Anterior cingulate cortex (tissue), 58 donors: ENCODE measurements at places on chromosomes 4 and X.

DNA sequence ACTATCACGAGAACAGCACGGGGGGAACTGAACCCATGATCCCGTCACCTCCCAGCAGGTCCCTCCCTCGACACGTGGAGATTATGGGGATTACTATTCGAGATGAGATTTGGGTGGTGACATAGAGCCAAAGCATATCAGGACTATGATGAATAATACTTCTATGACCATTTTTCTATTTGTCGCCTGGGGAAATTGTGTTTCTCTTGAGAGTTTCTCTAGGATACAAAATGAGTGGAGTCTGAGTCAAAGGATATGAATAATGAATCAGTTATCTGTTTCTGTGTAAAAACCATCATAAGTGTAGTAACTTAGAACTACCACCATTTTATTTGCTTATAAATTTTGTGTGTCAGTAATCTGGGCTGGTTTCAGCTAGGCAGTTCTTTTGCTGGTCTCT is 533.0 kb upstream of the ARX start:
- DNase-seq = no peak

- DNase-seq = no peak
These were observed 131.6 kb upstream of the EMCN start for GRCh38 chr4:100649417-100649816.

GRCh38 chr4:88008122-88008742 is 797 bp downstream of the PKD2 start:
- peak; percentile 11 for DNase-seq

DNA sequence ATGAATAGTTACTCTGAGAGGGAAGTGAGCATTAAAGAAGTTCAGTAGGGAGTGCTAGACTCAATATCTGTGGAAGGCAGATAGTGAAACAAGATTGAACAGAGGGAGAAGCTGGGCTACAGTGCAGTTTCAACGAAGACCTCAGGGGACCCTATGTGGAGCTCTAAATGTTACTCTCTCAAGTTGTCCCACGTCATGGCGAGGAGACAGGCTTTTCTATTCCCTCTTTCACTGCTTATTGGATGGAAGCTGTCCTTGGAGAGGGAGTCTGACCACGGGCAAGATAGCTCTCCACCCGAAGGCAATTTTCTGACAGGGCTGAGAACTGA is 42.3 kb upstream of the CCSER1 start:
- no peak for DNase-seq

- DNase-seq = no peak
These were observed 471.7 kb upstream of the HS3ST1 start for GRCh38 chr4:11900359-11900758.

GRCh38 chr4:110898290-110898689 is 275.4 kb upstream of the PITX2 start:
- no peak for DNase-seq

DNA sequence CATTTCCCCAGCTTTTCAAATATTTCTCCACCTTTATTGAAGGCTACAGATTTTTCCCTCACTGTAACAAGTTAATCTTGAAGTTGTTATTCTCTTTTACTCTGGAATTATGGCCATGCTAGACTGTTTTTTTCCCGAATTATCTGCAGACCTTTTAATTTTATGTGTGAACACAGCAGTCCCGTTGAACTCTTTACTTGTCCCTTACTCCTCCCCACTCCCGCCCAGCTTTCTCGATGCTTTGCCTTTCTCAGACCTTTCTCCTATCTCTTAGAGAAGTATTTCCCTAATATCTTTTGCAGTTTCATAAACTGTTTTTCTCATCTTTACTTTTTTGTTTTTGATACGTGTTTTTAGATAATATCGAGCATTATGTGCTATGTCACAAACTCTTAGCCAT is 776 bp downstream of the CEP44 start:
- no peak for DNase-seq

GRCh38 chrX:20378233-20378920 is 111.7 kb upstream of the RPS6KA3 start:
- DNase-seq = no peak

GRCh38 chr4:20493761-20494353 is 206.4 kb upstream of the PACRGL start:
- no peak for DNase-seq

- no peak for DNase-seq
These were observed 51.8 kb downstream of the TMEM131L start for GRCh38 chr4:153518001-153518400.

DNA sequence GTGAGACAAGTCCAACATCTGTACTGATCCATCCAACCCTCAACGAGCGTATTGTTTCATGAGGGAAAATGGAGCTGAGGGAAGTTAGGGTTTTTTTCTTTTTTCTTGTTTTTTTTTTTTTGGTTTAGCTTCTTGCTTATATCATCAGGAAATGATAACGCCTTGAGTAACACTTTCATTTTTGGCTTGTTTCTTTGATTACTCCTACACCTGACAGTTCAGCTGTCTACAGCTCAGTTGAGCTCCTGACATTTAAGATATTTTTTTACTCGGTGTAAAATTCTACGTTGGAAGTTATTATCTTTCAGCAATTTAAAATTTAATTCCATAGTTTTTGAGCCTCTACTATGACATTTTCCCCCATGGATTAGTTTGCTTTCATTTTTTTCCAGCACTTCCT is 691.0 kb upstream of the HTR2C start:
- DNase-seq = no peak

GRCh38 chrX:55167124-55167803 is 52.9 kb upstream of the PAGE5 start:
- no peak for DNase-seq

GRCh38 chrX:27751976-27752375 is 55.8 kb upstream of the MAGEB10 start:
- DNase-seq = no peak

DNA sequence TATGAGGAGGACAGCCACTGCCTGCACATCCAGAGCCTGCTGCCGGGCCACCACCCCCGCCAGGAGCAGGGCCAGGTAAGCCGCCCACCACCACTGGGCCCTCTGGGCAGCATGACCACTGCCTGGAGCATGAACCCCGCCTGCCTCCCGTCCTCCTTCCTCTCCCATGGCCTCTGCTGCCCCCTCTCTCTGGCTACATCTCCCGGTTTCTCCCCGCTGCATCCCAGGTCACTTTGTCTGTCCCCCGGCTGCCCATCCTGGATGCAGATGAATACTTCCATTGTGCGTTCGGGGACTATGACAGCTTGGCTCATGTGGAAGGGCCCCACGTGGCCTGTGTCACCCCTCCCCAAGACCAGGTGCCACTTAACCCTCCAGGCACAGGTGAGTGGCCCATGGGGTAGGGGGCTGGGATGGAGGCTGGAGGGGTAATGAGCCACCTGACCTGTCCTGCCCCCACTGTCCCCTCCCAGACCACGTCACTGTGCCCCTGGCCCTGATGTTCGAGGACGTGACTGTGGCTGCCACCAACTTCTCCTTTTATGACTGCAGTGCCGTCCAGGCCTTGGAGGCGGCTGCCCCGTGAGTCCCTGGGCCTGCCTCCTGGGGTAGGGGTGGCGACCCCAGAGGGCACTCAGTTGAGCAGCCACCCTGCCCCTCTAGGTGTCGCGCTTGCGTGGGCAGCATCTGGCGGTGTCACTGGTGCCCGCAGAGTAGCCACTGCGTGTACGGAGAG is 6.0 kb downstream of the PLXNB3 start:
- DNase-seq = no peak

DNA sequence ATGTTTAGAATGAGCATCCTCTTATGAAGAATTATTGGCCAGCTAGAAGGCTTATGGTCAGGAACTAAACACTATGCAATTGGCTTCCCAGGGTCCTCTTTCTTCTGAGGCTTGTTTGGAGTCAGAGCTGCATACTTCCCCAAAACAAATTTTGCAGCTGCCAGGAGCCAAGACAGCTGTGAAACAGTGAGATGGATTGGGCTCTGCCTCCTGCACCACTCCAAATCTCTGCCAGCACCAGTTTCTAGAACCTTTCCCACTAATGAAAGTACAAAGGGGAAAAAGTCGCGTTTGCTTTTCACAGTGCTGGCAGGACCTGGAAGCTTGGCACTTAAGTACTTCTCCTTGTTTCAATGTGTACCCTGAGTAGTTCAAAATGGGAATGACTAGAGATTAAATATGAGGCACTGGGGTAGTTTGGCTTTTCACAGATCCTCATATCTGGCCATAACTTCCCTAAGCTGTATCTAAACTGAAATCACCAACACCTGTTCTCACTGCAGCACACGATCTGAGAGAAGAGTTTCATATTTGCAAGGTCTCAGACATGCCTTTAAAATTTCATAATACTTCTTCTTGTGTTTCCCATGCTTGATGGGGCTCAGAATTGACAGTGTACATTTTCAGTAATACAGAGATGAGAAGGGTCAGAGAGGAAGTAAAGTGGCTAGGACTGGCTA is 20.7 kb upstream of the AR start:
- no peak for DNase-seq

GRCh38 chrX:2627272-2627867 is 63.7 kb upstream of the CD99 start:
- no peak for DNase-seq

DNA sequence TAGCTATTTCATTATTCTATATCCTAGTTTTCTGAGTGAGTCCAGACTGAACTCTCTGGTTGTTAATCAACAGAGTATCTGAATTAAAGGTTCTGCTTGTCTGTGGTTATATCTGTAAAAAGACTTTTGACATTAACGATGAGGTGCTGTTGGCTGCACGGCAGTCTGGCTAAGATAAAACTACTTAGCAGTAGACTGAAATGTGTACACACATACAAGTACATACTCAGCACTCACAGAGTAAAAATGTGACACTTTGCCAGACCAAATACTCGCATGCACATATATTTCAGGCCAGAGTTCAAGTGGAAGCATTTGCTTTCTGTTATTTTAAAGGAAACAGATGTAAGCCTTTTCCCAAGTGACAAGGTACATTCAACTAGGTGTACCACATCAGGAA is 80.5 kb downstream of the PRDM5 start:
- no peak for DNase-seq

- DNase-seq = no peak
These were observed 23.8 kb downstream of the COL25A1 start for GRCh38 chr4:109278594-109279031.

GRCh38 chr4:165331359-165331758 is 3.9 kb downstream of the MSMO1 start:
- no peak for DNase-seq

DNA sequence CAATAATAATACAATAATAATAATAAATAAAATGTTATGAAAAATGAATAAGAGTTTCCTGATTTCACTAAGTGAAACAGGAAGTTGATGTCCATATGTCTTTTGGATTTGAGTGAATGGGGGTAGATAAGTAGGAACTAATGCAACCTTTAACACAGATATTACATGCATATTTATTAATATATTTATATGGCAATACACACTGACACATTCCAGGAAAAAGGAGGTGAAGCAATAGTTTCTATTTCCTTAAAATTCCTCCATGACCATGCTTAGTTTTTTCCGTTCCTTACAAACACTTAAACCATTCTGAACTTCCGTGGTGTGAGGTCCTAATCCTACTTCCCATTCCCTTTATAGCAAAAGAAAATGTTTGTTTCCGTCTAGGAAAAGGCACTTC is 48.3 kb downstream of the ATXN3L start:
- no peak for DNase-seq

GRCh38 chr4:27711041-27711440 is 850.4 kb downstream of the STIM2 start:
- no peak for DNase-seq

DNA sequence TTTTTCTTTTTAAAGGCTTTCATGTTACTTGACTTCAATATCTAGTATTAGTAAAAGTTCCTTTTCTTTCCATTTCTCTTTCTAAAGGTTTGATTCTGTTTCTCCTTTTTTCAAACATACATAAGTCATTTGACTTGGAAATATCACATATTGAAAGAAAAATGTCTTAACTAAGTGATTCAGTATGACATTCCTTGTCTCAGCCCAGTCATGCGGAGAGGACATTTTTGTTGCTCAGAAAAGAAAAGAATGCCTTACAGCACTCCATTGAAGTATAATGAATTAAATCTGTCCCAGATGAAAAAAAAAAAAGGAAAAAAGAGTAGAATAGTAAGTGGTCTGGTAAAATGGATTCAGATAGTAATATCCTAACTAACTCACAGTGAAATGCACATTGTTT is 466.1 kb downstream of the ADGRL3 start:
- no peak for DNase-seq

DNA sequence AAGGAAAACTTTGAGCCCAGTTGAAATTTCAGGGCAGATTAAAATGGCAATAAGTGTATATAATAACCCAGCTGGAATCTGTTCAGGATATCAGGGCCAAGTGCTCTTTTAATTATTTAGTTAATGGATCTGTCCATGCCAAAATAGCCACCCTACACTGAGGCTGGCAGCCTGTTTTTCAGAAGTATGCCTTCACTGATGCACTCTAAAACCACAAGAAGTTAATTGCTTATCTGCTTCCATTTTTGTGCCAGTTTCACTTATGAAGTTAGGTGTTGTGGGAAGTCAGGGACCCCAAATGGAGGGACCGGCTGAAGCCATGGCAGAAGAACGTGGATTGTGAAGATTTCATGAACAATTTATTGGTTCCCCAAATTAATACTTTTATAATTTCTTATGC is 960.3 kb downstream of the C4orf33 start:
- DNase-seq = no peak

- no peak for DNase-seq
These were observed 7.0 kb downstream of the KDR start for GRCh38 chr4:55118397-55118796.

- DNase-seq = no peak
These were observed 735.4 kb downstream of the FSTL5 start for GRCh38 chr4:161428180-161428965.

DNA sequence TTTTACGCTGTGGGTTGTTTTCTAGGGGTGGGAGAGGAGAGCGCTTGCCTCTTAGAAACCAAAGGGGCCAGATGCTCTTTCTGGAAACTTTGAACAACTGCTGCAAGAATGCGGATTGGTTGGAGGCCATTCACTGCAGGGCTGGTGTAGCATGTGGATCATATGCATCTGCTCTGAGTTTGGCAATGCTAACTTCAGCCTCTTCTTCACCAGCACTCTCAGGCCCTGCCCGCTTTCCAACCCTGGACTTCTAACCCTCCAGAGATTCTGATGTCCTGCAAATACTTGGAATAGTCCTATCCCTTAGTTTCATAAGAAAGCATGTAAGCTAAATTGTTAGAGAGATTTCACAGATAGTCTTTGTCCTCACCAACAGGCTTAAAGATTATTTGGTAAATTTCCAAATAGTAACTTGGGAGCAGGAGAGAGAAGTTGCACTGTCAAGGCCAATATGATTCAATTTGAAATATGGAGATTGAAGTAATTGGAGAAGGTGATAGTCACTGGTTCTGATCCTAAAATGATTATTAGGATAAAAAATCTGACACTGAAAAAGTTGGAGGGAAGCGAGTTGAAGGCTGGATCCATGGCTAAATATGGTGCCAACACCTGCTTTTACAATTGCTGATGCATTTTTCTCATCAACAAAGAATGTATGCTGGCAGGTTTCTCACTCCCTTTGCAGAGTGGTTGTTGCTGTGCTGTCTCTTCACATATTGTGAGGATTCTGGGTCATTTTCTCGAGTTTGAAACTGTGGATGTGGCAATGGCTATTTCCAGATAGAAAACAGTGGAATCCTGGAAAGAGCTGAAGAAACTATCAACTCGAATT is 210.4 kb downstream of the PTTG2 start:
- DNase-seq = no peak
